Stimulated activated CD4-positive, alpha-beta T cell treated with anti-CD3 and anti-CD28 coated beads, Interleukin-12 subunit alpha, Interleukin-12 subunit beta, amount 100 ng/mL, for 24 hours (primary cell): ENCODE measurements at places on chromosomes 6 and 20.

DNA sequence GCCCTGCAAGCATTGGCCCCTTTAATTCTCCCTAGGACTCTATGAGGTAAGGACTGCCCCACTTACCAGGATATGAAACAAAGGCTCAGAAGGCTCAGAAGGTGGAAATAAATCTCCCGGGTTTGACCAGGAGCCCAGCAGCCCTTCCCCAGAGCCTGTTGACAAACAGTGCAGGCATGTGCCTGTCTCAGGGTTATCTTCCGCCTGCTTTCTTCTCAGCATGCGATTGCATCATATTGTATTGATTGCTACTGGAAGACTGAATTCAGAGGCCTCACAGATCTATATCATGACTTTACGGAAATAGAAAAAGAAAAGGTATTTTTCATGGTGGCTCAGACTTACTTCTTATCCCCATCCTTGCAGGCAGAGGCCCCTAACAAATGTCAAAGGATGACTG is 92.7 kb downstream of the PHACTR3 start:
- DNase-seq: no peak

DNA sequence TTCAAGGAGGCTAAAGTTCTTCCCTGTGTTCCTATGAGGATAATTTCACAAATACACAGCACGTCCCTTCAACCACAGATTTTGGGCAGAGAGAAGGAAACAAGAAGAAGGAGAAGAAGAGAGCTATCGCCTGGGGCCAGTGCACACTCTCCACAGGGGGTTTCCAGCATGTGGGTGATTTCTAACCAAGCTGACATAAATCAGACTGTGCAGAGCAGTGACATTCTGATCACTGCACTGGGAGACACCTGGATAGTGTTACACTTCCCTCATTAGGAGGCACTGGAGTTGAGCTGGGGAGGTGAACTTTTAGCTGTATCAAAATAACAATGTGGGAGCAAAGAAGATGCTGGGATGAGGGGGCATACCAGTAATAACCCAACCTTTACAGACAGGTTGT is 71.8 kb upstream of the CENPW start:
- no peak for DNase-seq

DNA sequence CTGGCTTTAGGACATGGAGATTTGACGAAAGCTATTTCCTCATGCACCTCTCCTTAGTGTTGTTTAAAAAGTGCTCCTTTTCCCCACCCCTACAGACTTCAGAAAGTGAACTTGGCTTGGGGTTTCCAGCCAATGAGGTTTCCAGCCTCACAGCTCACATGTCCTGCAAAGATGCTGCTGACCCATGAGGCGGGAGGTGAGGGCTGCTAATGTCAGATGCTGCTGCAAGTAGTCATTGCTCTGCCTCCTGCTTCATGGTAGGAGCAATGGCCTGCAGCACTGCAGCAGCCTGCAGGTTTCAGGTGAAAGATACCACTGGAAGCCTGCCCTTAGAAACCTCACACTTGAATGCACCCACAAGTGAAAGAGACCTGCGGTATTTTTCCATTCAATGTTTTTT is 112.8 kb downstream of the LAMP5 start:
- DNase-seq: no peak

- peak; percentile 76 for DNase-seq
Observed at GRCh38 chr6:106979435-106979884, 4.9 kb upstream of the CD24 start.

DNA sequence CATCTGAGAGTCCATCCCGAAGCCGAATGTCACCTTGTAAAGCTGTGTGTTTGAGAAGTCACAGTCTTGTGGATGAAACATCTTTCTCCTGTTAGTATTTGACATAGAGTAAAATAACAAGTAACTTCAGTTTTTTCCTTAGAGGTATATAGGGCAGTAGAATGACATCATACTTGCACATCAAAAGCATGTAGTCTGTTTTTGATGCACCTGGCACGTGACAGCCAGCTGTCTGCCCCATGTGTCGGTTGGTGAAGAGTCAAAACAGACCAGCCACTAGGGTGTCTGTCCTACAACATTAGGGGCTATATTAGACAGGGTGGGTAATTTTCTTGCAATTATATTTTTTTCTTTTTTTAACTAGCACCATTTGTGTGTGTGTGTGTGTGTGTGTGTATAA is 70.2 kb downstream of the SNX9 start:
- DNase-seq: no peak

DNA sequence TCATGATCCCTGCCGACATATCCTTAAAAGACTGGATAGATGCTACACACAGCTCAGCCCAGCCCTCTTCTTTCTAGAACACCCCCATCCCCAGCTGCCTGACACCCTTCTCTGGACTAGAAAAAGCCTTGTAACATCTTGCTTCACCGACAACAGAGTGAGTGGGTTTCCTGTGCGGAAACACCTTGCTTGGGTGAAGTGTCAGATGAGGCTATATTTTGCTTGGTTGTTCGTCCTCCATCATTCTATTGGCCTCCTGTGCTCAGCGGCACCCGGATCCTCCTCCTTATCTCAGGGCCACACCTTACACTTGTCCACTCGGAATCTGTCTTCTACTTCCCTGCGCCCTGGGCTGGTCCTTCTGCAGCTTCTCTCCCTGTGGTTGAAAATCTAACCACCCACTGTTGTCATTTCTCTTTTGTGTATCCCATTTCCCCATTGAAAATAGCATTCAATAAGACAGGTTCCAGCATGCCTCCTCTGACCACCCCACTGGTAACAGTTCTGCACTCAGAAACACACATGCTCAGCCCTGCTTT is 101.3 kb upstream of the MLN start:
- DNase-seq: peak; percentile 4

- DNase-seq: no peak
Observed at GRCh38 chr6:45486736-45487135, 109.0 kb upstream of the SUPT3H start.

GRCh38 chr6:15380351-15380750 is 134.5 kb downstream of the JARID2 start:
- DNase-seq: no peak

GRCh38 chr6:135640449-135641111 is 143.0 kb upstream of the AHI1 start:
- DNase-seq: no peak

DNA sequence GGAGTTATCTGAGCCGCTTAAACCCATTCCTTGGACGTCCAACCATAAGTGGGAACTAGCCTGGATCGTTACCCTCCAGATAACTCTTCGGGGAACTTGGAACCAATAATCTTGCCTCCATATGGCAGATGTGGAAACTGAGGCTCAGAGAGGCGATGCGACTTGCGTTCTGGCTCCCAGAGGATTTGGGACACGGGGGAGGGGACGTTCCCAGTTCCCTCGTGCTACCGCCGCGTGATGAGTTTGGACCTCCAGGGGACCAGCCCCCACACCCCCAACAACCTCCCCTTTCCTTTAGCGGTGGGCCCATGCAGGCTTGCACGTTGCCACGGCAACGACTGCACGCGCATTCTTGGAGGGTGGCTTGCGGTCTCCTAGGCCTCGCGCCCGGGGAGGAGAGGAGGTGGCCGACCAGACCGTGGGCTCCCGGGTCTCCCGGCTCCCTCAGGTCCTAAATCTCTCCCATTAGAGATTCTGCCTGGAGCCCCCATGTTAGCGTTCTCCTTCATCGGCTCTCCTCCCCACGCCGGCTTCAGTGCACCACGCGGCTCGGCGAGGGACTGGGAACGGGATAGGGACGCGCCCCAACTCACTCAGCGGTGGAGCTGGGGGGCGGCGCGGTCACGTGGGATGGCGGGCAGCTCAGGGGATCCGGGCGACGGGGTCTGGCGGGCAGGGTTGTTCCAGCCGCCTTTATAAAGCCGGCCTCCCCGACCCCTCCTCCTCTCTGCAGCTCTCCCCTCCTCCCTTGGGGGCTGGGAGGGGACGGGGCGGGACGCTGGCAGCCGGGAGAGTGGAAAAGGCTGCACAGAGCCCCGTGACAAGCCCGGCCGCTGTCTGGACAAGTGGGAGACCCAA is at the start of gene PLTP:
TSS of gene PLTP (minus strand) at position 670 of the 858 bp plus-strand sequence. CDS start 703 bp downstream, outside the sequence.
- DNase-seq: no peak

GRCh38 chr20:21353236-21353635 is 44.1 kb downstream of the NKX2-4 start:
- DNase-seq: no peak

DNA sequence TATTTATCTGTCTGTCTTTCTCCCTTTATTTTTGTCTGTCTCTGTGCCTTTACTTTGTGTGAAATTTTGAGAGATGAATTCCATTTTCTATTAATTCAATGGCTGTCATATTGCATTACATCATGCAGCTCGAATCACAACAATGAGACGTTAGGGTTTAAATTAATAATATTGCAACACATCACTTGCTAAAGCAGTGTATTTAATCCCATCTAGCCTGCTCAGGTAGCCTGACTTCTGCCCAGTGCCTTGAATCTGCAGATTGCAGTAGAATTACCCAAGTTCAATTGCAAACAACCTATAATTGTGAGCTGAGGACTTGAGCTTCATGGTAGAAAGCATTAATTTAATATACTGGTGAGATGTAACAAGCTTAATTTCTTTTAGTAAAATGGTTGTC is 235.7 kb upstream of the TSHZ2 start:
- no peak for DNase-seq

DNA sequence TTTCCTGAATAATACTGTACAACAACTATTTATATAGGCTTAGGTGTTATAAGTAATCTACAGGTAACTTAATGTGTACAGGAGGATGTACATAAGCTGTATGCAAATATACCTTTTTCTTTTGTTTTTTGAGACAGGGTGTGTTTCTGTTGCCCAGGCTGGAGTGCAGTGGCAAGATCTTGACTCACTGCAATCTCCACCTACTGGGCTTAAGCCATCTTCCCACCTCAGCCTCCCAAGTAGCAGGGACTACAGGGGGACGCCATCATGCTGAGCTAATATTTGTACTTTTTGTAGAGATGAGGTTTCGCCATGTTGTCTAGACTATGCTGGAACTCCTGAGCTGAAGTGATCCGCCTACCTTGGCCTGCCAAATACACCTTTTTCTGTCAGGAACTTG is 191.7 kb upstream of the ZNF217 start:
- DNase-seq: no peak

- no peak for DNase-seq
Observed at GRCh38 chr20:17445543-17445942, 85.6 kb downstream of the BFSP1 start.

GRCh38 chr20:48195121-48195870 is 410.0 kb upstream of the SULF2 start:
- DNase-seq: no peak

GRCh38 chr6:29602564-29603361 is 17.8 kb downstream of the OR2H2 start:
- DNase-seq: no peak

GRCh38 chr6:15153191-15153590 is 92.7 kb upstream of the JARID2 start:
- DNase-seq: no peak

GRCh38 chr6:118930680-118931079 is 4.3 kb downstream of the MCM9 start:
- no peak for DNase-seq

DNA sequence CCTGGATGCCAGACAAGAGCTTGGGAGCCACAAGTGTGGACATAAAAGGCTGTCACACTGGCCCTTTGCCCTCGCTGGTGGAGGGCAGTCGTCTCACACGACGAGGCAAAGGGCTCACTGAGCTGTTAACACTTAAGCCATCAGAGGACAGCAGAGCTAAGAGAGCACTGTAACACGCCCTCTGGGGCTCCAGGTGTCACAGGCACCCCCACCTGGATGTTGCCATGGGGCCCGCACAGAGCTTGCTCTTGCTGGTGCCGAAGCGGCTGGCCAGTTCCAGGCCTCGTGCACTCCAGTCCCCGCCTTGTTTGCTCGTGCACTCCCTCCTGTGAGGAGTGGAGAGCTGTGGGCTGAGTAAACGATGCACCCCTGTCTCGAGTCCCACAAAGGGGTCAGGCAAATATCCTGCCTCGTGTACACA is 37.4 kb downstream of the SLC35D3 start:
- no peak for DNase-seq
